ENCODE measurements at places on chromosomes 11 and 22.

- DNase-seq: no peak
Observed at GRCh38 chr11:119678351-119678750, 50.6 kb downstream of the NECTIN1 start.

GRCh38 chr11:46360878-46361277, 13.6 kb downstream of the DGKZ start:
- DNase-seq: no peak

DNA sequence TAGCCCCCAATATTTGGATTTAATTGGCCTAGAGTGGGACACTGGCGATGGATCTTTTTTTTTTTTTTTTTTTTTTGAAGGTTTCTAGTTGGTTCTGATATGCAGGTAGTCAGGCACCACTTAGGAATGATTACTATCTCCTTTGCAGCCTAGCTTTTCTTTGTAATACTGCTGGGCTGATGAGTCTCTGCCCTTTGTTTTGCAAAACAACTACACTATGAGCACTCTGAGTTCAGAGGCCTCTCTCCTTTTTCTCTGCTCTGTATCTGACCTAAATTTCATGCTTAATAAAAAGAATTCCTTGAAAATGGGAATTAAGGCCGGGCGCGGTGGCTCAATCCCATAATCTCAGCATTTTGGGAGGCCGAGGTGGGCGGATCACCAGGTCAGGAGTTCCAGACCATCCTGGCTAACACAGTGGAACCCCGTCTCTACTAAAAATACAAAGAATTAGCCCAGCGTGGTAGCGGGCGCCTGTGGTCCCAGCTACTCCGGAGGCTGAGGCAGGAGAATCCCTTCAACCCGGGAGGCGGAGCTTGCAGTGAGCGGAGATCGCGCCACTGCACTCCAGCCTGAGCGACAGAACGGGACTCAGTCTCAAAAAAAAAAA, 1312.3 kb downstream of the FAM181B start:
- no peak for DNase-seq

DNA sequence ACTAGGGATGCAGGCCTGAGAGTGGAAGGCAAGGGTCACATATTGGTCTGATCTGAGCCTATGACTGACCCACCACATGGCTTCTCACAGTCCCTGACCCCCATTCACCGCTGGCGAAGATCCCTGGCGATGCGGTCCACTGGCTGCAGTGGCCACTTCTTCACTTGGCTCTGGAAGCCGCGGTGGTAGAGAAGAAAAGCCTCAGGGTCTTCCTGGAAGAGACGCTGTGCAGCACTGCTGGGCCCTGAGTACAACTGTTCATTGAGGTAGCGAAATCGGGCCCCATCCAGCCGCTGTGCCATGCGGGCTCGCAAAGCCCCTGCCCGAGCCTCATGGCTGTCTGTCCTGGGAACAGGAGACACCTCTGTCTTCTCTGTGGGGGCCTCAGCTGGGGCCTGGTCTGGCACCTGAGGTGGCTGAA, 2.4 kb downstream of the RRP8 start:
- no peak for DNase-seq

DNA sequence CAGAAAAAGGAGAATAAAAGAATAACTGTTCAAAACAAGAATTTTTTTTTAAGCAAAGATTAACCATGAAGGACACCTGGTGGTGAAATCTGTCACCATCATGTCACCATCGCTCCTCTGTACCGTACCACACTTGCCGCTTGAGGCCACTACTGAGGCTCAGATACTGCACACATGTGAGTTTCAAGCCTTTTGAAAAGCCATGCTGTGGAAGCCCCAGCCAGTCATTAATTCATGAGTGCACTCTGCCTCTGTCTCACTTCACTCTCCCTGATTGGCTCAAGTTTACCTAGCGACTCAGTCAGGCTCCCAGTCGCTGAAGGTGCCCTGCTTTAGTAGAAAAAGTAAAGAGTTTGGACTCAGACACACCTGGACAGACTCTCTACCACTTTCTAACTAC, 6.6 kb upstream of the MS4A12 start:
- DNase-seq: no peak

- no peak for DNase-seq
Observed at GRCh38 chr11:15958910-15959309, 397.4 kb downstream of the SOX6 start.

DNA sequence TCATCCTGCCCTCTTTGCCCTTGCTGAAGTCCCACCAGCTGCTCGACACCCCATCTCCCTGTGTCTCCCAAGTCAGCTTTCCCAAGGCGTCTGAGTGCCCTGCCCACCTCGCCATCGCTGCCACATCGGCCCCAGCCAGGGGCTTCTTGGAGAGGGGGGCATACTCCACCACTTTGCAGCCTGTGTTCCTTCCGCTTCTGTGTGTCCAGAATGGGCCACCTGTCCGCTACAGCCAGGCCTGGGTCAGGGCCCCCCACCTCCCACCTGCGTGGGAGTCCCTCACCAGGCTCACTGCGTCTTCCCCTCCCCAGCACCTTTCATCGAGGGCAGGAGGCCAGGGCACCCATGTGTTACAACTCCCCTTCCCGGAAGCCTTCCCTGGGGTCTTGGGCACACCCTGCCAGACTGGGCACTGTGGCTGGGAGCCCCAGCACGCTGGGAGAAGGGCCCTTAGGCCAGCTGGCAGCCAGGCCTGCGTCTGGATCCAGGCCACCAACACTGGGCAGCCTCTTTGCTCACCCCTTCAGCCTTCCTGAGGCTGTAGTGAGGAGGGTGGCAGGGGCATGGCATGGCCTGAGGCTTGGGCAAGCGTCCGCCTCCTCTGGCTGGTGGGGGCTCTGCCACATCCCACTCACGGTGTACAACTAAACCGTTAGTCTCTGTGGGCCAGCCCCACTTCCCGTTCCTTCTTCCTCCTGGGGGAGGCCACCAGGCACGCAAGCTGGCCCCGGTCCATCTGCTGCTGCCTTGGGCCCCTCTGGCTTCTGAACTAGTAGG, 13.4 kb downstream of the CPT1A start:
- DNase-seq: no peak

DNA sequence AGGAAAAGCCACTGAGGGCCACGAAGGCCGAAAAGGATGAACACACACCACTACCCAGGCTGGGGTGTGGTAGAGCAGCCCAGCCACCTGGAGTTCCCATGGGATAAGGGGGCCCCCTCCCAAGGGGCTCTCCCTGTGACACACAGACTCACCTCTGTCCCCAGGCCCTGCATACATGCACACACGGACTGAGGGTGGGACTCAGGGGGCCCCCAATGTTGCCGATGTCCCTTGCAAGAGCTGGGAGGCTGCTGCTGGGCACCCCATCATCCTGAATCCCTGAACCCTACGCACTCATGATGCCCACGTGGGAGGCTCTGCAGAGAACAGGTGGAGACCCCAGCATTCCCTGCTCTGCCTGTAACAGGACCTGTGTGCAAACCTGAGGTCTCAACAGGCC, 14.5 kb downstream of the SHANK2 start:
- DNase-seq: no peak

DNA sequence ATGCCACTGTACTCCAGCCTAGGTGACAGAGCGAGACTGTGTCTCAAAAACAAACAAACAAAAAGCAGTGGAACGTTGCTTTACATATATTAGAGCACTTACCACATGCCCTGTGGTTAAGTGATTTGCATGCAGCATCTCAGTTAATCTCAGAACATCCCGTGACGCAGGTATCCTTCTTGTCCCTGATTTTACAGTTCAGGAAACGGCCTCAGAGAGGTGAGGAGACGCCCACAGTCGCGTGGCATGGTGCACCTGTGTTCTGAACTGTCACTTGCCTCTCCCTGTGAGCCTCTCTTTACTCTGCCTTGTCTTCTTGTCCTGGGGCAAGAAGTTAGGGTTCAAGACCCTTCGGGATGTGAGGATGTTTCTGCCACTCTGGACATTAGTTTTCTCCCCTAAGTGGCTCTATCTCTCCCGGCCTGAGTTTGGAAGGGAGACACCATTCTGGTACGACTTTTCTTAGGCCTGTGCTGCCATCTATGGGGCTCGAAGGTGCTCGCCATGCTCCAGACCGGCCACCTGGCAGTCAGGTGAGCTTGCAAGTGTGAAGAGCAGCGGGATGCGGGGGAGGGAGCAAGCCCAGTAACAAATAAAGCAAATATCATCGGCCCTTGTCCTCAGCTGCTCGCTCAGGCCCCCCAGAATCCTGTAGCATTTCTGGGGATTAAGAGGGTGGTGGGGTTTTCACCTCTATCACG, 25.6 kb downstream of the YWHAH start:
- DNase-seq: peak; percentile 49

DNA sequence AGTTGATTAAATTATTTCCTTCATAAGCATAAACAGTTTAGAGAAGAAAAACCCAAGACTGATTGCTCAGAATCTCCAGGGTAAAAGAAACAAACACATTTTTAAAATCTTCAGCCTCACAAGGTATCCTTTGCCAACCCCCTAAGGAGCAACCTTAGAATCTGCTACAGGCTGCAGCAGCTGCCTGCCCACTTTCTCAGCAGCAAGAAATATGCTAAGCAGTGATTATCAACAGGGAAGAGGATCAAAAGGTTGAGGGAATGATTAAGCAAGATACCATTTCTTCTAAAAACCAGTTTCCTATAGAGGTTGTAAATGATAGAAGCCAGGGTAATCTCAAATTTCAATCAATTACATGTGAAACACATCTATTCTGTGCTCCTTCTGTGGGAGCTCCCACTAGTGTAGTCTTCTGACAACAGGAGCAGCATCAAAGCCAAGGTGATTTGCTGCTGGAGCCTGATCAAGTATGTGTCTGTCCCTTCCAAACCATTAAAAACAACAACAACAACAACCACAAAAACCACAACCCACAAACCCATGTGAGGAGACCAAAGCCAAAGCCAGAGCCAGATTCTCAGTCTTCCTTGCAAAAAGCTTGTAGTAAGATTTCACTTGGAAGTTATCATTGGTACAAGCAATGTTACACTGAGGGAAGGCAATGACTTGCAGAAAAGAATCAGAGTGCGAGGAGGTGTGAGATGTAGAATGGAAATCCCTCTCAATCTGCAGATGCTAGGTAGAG, 761.2 kb downstream of the DLG2 start:
- no peak for DNase-seq

DNA sequence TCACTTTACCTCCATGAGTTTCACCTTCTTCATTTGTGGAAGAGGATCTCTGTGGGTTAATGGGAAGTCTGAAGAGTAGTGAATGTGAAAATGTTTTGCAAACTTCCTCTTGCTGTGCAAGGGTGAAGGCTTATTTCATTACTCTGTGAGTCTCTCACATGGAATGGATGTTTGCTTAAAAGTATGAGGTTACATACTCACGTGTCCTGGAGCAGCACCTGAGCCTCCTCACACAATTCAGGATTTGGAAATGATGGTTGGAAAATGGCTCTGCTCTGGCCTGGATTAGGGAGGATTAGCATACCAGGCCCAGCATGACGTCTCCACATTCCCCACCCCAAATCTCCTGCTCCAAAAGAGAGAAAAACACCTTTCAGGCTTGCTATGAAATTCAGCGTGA, 4.8 kb downstream of the GRAMD1B start:
- DNase-seq: no peak

- no peak for DNase-seq
Observed at GRCh38 chr11:106601684-106602297, 416.5 kb downstream of the GUCY1A2 start.

DNA sequence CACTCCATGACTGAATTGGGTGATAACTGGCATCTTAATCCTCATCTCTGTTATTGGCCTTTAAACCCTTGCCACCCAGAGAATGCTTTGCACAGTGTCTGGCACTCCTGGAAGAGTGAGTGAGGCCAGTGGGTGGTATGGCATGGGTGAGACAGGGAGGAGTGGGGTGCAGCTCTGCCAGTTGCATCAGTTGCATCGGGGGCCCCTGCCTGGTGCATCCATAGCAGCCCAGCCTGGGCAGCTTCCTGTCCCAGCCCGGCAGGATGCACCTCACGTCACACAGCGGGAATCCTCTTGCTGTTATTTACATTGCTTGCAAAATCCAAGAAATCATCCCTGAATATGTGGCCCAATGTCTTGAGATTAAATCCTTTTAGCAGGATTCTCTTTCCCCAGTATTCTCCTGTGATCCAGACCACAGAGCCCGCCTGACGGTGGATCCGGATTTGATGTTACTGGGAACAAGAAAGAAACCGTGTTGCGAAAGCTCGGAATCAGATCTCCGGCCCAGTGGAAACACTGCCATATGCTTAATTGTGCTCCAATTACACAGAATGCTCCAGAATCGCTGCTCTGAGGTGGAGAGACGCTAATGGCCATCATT, 37.6 kb upstream of the MN1 start:
- DNase-seq: no peak

- DNase-seq: no peak
Observed at GRCh38 chr11:24934733-24935439, 438.0 kb downstream of the LUZP2 start.
